ENCODE measurements at places on chromosomes 1 and 21. TPM values are rescaled to one million over a fixed set of nuclear protein-coding genes. Genes with fewer than 3 reads are reported as not detected.
A peak's percentile ranks its signal among the peaks of the same experiment; 100 is the strongest.

Gene CNR2
- not detected for total RNA-seq

Gene HHIPL2
- 0.23 TPM for total RNA-seq

Gene ATP8B2
- 48.0 TPM for total RNA-seq

Gene AGO4
- total RNA-seq: 13.8 TPM

DNA sequence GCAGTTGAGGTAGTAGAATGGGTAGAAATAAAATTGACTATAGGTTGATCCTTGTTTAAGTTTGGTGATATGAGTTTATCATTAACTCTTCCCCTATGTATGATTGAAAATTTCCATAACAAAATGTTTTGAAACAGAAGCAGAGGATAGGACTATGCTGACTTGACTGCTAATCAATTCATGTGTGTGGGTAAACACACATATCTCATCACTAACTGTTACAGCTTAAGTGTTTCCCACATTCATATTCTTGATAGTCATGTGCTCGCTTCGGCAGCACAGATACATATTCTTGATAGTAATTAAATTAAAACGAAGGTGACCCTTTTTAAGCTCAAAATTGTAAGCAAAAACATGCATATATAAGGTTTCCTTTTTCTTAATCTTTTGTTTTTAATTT lies 68.2 kb upstream of the SAMSN1 start:
- DNase-seq: no peak

DNA sequence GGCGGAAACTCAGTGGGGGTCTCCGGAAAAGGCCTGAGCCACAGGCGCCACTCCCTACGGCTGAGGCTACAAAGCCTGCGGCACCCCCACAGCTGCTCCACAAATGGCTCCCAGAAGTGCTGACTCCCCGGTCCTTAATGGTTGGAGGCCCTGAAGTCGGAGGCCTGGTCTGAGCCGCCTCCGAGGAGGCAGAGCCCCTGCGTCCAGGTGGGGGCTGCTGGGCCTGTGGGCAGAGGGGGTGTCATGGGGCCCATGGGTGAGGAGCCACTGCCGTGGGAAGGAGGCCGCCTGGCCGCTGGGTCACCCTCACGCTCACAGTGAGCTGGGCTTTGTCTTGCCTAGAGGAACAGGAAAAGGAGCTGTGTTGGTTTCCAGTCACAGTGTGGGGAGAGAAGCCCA lies 12.4 kb upstream of the COL18A1 start:
- no peak for DNase-seq

GRCh38 chr1:155026154-155026553 lies 7.4 kb downstream of the DCST2 start:
- no peak for DNase-seq

DNA sequence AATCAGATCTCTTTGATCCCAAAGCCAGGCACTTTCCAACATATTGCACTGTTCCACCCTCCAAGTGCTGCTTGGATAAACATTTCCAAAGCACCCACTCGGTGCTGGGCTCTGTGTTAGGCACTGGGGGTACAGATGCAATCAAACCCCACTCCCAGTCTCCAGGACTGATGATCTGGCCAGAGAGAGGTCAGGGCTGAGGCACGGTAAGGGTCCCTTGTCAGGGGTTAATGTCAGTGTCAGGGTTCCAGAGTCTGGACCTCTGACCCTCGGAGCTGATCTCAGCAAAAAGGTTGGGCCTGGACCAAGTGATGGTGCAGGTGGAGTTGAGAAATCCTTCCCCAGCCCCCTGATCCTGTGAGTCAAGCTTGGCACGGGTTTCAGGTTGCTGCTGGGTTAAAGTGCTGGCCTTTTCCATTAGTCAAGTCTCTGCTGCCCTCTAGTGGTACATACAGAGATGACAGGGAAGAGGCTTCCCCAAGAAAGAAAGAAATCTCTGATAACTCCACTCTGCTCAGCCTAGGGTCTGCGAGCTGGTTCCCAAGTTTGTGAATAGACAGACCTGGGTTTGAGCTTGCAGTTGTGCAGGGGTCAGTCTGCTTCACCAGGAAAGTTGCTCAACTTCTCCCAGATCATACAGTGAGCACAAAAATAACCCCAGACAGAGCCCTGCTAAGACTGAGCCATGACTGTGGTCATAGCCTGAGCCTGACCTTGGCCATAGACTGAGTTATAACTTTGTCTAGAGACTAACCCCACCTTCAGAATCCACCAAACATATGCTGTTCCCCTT lies 74.6 kb downstream of the DMRTA2 start:
- DNase-seq: peak; percentile 60

Data from neural crest cell (in vitro differentiated cells).